ENCODE measurements at places on chromosomes 13 and 19.

DNA sequence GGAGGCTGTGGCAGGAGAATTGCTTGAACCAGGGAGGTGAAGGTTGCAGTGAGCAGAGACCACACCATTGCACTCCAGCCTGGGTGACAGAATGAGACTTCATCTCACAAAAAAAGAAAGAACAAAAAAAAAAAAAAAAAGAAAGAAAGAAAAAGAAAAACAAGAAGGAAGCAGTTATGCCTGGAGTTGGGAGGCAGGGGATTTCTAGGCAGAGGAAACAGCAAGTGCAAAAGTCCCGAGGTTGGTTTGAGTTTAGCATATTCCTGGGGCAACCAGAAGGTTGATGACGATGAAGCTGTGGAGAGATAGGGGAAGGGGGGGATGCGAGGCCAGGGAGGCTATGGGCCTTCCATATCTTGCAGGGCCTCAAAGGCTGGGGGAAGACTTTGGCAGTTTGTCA, 11.5 kb upstream of the EML2 start:
- DNase-seq = no peak

- DNase-seq = no peak
Measured at GRCh38 chr19:46896076-46896794, 35.4 kb downstream of the ARHGAP35 start.

GRCh38 chr19:46349311-46349993, 2.6 kb downstream of the PPP5C start:
- DNase-seq = no peak

DNA sequence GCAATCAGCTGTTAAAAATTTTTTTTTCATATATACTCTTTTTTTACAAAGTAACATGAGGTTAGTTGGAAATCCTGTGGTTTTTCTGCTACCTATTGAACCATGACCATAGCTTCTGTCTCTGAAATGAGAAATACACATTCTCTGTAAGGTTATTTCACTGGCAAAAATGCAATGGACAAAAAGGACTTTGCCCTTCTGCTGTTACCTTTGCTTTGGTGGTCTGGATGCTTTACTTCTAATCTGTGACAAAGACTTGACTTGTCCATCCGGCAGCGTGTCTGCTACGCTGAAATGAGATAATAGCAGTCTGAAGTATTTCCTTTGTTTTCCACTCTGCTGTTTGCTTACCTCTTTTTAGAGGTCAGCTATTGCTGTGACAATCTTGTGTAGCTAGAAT, 412.8 kb downstream of the SLITRK6 start:
- no peak for DNase-seq

DNA sequence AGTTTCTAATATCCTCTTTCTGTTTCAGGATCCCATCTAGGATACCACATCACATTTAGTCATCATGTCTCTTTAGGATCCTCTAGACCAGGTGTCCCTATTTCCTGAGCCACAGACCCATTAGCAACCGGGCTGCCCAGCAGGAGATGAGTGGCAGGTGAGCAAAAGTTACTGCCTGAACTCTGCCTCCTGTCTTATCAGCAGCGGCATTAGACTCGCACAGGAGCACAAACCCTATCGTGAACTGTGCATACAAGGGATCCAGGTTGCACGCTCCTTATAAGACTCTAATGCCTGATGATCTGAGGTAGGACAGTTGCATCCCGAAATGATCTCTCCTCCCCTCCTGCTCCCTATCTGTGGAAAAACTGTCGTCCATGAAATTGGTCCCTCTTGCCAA, 7.8 kb upstream of the CEBPG start:
- no peak for DNase-seq

DNA sequence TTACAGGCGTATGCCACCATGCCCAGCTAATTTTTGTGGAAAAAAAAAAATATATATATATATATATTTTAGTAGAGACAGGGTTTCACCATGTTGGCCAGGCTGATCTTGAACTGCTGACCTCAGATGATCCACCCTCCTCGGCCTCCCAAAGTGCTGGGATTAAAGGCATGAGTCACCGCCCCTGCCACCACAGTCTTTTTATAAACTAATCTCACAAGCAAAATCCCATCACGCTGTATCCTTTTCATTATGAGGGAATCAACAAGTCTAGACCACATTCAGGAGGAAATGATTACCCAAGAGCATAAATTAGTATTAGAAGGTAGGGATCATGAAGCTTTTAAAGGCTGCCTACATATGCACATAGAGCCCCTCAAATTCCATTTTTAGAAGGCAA, 210.6 kb upstream of the NBEA start:
- DNase-seq = no peak

DNA sequence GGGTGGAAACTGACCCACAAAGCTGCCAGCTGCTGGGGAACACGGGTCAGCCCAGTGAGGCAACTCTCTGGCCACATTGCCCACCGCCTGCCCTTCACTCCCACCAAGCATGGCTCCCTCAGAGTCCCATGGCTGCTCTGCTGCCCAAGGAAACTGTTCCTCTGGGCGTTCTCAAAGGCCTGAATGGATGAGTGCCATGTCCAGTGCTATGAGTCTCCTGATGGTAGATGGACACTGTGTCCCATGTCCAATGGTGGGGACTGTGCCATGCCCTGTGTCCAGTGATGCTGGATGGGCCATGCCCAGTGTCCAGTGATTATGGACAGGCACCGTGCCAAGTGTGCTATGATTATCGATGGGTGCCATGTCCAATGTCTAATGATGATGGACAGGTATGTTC, 88.8 kb downstream of the ANKRD10 start:
- DNase-seq = no peak

GRCh38 chr19:35380450-35381124, 9.7 kb downstream of the GPR42 start:
- DNase-seq = no peak

GRCh38 chr13:53201454-53202225, 173.0 kb downstream of the OLFM4 start:
- no peak for DNase-seq

DNA sequence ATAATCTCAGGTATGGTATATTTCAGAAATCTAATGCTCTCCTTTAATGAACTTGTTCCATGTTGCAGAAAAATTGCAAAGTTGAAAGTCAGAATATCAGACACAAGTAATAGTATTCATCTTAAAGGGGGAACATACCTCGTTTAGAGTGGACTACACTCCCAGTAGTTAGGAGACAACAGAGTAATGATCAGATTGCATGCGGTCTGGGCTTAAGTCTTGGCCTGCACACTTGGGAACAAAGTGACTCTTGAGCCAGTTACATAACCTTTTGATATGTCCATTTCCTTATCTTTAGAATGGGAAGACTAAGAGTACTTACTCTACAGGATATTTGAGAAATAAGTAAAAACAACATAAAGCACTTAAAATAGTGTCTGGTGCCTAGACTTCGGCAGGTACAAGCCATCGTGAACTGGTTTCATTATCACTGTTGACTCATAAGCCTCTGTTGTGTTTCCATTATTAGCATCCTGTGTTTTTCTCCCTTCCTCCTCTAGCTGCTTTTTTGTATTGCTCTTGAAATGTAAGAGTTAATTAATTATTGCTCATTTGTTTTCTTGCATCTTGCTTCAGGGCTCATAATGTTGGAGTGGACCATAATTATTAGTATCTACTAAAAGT, 53.0 kb downstream of the DPY19L3 start:
- DNase-seq = no peak

DNA sequence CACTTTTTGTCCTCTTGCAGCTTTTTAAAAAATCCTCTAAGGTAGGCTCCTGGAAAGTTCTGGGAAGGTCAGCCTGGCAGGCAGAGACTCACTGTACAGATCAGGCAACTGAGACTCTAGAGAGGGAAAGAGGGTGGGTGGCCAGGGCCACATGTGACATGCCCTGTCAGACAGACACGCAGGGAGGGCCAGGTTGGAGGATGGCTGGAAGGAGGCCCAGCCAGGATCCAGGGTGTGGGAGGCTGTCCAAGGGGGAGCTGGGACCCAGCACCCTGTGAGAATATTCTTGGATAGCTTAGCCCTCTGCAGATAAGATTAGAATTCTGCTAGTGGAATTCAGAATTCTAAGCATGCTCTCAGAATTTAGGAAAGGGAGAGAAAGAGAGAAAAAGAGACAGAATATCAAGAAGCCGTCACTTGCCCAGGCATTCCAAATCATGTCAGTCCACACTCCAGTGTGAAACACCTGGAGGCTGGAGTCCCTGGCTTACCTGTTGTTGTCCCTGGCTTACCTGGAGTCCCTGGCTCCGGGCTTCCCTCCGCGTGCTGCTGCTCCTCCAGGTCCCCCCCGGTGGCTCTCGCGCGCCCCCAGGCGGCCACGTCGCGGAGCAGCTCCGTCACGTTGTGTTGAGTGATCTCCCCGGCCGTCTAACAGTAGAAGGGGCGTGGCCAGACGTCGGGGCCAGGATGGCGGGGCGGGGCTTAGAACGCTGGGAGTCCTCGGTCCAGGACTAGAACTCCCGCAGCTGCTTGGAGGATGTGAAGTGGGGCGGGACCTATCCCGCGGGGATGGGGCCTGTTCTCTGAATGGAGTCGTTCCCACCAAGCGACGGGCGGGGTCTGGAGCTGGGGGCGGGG, 2.8 kb upstream of the TNNI3 start:
- DNase-seq = peak; percentile 99

GRCh38 chr13:102198418-102199311, 203.2 kb downstream of the FGF14 start:
- DNase-seq = no peak

DNA sequence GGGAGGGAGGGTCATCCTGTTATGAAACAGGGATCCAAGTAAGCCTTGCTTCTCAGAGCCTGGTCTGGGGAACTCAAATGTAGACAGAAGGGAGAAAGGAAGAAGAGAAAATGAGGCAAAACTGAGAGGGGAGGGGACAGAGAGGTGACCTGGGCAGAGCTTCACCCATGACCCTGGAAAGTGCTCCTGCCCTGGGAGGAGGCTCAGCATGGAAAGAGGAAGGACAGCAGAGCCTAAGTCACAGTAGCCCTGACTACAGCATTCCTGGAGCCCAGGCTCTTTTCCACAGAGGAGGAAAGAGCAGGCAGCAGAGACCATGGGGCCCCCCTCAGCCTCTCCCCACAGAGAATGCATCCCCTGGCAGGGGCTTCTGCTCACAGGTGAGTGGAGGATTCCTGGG, at the start of gene CEACAM3:
Gene CEACAM3, plus strand, starts transcription at position 226 of the 400 bp plus-strand sequence. Its CDS starts 91 bp downstream, at position 317.
- no peak for DNase-seq

DNA sequence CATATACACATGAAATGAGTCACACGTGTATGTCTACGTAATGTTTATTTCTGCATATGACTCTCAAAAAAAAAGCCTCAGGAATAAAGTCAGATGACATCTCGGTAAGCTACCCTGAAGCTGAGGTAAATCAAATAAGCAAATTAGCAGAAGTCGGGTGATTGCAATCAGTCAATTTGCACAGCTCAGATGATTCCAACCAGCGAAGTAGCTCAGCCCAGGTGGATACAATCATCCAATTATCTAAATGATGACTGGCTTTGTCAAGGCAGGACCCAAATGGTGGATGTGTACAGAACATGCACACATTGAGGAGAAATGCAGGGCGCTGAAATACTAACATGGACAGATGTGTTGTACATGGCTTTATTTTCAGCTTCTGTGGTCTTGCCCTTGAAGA, 148.5 kb downstream of the ZNF486 start:
- DNase-seq = no peak

GRCh38 chr19:29942404-29943261, 594 bp downstream of the URI1 start:
- peak; percentile 74 for DNase-seq

- DNase-seq = no peak
Measured at GRCh38 chr13:112259511-112259910, 116.6 kb upstream of the SPACA7 start.

DNA sequence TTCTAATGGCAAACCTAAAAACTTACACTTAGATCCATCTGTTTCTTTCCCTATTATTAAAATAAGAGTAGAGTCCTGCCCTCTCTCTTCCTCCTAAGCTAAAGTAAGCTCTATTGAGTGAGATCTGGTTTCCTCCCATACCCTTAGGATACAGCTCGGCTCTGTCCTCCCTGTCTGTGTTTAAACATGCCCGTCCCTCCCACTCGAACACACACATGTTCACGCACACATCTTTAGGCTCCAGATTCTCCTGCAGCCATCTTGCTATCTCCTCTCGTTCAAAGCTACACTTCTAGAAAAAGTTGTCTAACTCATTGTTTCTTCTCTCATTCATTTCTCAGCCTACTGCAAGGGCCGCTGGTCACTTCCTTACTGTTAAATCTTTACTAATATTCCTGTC, 15.1 kb upstream of the CEBPG start:
- DNase-seq = no peak

DNA sequence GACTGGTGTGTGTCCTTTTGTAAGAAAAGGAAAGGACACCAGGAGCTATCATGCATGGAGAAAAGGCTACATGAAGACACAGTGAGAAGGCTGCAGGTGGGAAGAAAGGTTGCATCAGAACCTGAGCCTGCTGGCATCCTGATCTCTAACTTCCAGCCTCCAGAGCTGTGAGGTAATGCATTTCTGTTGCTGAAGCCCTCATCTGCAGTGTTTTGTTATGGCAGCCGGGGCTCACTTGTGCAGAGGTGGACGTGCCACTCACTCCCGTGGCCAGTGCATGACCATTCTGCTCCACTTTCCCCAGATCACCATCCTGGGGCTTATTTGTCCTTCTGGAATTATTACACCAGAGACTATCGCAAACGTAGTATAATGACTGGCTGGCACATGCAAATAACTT, 155.3 kb downstream of the IRS2 start:
- DNase-seq = no peak

DNA sequence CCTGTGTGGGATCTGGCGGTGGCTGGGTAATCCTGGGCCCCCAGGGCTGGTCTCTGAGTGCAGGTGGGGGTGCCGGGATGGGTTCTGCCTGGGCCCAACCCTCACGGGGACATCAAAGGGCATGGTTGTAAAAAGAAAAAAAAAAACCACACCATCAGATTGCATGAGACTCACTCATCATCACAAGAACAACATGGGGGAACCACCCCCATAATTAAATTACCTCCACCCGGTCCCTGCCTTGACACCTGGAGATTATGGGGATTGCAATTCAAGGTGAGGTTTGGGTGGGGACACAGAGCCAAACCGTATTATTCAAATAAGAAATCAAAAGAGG, 14.3 kb downstream of the C1QTNF9 start:
- DNase-seq = no peak

DNA sequence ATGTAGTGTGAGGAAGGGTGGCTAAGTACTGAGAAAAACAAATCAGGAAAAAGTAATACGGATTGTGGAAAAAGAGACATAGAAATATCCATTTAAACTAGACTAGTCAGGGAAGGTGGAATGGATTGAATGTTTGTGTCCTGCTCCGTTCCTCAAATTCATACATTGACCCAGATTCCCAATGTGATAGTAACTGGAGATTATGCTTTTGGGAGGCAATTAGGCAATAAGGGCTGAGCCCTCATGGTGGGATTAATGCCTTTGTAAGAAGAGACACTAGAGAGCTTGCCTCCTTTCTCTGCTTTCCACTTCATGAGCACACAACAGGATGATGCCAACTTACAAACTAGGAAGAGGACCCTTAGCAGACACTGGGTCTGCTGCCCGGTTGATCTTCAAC, 765.2 kb upstream of the GPC6 start:
- DNase-seq = no peak

- no peak for DNase-seq
Measured at GRCh38 chr13:59867867-59868266, 295.9 kb downstream of the DIAPH3 start.

Data from H54 (cell line).